Hippocampal formation (tissue), 2 donors: ENCODE measurements at places on chromosomes 2 and 18.
A peak's percentile ranks its signal among the peaks of the same experiment; 100 is the strongest.

- no peak for DNase-seq
Observed at GRCh38 chr2:8657423-8658062, 24.3 kb upstream of the ID2 start.

DNA sequence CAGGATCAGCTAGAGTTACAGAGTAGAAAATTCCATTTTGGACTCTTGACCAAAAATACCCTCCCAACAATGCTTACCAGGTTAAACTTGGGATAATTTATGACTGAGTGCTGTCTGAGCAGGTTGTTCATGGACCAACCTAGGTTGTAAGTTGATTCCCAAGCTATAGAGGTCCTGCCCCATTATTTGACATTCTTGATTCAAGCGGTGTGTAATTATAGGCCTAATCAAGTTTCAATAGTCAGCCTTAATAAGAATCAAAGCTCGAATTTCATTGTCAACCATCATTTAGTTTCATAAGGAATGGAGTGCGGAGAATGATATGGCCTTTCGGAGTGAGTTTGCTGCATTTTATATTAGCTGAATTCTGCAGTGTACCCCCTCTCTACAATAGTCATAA is 152.8 kb upstream of the FIGN start:
- DNase-seq = no peak

DNA sequence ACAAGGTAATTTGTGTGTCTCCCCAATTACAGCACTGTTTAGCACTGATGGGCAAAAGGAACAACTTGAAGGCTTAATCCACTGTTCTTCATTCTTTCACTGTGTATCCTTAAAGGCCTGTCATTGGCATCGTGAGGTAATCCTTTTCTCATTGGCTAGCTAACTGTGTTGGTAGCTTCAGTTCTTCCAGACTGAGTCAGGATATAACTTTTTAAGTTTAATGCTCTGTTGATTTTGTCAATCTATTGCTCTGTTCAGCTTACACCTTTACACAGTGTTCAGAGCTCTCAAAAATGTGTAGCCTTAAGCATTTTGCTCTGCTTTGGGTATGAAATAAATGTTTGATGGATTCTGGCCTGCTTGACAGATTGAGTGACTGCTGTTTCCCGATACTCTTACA is 148.2 kb downstream of the KIAA1328 start:
- no peak for DNase-seq

- no peak for DNase-seq
Observed at GRCh38 chr18:10113121-10114022, 199.6 kb downstream of the VAPA start.

GRCh38 chr2:176553685-176554100 is 284.5 kb downstream of the MTX2 start:
- DNase-seq = peak; percentile 38

DNA sequence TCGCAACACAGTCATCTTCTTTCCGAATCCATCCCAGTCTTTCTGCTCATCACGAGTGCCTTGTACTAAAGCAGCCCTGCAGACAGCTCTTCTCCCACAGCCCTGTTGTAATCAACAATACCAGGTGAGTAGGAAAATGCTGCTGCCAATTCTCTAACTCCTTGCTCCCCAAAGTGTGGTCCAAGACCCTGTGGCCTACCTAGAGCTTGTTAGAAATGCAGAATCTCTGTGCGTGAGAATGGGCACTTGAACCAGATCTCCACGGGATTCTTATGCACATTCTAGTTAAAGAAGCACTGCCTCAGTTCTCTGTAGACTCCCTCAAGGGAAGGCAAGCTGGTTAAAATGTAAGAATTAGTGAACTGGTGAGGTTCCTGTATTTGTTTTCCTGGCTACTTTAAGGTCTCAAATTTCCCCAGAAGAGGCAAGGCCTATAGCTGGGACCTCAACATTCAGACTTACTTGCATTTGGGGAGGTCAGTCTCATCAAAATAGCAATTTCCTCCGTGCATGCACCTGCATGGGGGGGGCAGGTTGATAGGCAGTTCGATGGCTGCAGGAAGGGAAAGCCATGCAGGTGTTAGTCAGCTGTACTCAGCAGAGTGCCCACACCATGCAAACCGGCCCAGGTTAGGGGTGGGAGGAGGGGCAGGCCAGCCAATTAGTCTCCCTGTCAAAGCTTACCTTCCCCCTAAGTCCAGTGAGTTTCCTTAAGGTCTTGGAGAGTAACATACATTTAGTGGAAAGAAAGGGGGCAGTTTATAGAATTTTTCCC is 70.8 kb downstream of the DHRS9 start:
- DNase-seq = no peak

DNA sequence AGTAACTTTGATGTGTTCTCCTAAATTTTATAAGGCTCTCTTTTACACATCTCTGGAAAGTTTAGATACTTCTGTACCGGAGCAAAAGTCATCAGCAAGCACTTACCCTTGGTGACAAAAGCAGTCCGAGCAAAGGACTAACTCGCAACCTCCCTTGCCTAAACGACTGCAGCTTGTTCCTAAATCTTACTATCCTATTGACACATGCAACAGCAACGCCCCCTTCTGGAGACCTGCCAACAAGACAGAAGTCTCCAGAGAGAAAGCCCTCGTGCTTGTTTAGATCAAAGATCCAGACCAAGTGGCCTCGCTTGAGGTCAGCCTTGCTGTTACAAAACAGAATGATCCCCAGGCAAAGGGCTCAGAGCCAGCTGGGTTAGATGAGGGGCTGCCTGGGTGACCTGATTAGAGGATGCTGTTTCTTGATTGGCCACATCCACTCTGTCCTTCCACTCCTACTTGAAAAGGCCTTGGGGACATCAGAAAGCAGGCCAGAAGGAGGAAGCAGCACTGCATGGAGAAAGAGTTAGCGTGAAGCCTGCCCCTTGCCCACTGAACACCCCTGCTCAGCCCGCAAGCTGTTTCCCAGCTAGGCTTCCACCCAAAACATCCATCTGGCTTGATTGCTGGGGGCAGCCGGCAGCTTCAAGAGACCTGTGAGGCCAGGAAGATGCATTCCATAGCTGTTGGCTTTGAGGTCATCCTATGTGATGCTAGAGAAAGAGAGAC is 94.3 kb downstream of the HNRNPLL start:
- DNase-seq = peak; percentile 22

- no peak for DNase-seq
Observed at GRCh38 chr2:100412881-100413321, 4.6 kb downstream of the CHST10 start.

DNA sequence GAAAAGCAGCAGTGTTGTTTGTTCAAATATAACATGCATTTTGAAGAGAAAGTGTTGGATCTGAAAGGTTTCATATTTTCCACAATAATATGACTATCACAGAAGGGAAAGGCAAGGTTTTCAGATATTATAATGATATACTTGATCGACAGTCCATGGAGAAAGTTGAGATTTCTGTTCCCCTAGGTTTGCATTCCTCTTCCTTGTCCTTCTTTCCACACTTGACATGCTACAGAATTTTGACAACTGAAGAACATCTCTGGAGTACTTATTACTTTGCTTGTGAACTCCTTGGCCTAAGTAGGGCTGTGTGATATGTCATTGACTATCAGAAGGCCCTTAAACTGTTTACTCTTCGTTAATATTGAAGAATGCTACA is 46.5 kb downstream of the TMEFF2 start:
- no peak for DNase-seq

DNA sequence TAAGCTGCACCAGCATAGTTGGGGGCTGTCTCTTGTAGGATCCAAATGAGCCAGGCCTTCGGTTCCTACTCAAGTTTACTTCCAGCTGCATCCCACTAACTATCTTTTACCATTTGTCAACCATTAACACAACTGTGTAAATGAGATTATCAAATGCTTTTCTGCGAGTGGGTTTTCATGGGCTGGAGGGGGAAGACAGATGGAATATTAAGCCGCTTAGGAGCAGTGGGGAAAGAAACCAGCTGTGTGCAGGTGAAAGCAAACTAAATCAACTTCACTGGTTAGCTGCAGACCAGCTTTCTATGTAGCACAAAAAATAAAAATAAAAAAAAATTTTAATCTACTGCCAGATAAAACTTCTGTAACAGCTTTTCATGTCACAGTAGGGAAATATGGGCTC is 307.3 kb upstream of the FBXO11 start:
- DNase-seq = no peak

DNA sequence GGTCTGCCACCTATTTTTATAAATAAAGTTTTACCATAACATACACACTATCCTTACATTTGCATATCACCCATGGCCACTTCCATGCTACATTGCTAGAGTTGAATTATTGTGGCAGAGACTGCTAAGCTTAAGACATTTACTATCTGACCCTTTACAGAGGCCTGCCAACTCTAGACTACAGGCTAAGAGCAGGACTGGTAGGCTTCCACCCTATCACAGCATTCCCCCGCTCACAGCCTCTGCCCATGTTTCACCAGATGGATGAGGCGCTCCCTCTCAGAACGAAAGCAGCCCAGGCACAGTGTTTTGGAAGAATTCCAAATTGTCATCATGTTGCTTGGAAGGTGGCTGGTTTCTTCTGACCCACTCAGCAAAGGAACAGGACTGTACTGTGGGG is 91.7 kb upstream of the SLC35G4 start:
- DNase-seq = no peak

DNA sequence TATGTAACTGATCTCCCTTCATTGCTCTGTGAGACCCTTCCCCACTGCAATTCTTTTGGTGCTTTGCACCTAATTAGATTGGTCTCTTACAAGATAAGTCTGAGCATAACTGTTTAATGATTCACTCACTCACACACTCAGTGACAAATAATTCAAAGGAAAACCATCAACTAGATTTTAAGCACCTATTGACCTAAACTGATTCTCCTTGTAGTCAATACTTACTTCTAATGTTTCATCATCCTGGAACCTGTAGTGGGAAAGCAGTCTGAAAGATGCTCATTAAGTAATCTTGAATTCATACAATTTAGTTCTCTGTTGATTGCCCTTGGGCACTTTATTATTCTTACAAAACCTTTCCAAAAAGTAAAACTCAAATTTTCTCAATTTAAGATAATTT is 74.3 kb upstream of the COL5A2 start:
- no peak for DNase-seq

DNA sequence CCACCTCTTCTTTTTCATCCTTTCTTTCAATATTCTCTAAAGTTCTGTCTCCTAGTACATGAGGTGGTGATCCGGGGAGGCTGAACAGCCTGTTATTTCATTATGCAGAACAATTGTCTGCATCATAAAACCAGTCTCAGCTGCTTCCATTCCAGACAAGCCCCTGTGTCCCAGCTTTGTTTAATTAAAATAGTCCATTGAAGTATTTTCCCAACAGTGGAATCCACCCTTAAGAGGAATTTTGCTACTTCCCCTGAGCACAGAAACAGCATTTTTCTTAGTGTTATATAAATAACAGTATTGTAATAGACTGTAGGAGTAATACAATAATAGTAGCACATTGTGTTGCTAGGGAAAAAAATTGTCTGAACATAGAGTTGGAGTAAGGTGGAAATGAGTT is 395.4 kb upstream of the TCF4 start:
- no peak for DNase-seq

DNA sequence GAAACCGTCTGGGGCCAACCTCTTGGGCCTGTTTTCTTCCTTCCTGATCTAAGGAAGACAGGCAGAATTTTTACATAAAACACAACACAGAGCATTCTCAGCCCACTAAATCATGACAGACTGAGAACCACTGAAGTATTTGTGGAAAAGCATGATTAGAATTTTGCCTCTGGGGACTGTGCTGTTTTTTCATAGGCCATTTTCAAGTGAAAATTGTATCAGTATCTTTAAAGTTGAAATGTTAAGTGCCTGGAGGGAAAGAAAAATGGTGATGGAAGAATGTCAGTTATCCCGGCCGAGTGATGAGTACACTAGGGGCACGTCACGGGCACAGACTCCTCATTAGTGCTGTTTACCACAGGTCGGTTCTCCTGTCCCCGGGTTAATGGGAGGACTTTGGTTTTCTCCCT is 36.9 kb downstream of the EHD3 start:
- DNase-seq = no peak

GRCh38 chr2:68272246-68272994 is 20.1 kb upstream of the PPP3R1 start:
- DNase-seq = no peak

DNA sequence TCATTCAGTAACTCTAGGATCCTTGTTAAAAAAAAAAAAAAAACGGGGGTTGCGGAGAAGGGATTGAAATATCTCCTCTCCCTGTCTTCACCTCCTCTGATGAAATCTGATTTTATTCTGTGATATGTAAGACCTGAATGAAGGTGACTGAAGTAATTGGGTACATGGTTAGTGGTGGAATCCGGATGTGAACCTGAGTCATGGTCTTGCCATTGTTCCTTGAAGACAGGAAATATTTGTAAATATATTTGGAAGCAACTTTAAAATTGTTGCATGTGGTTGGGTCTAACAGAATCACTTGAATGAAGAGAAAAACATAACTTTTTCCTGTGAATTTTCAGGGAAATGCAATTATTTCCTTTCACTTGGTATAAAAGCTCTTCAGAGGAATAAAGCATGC is 3.0 kb upstream of the IL1A start:
- no peak for DNase-seq

DNA sequence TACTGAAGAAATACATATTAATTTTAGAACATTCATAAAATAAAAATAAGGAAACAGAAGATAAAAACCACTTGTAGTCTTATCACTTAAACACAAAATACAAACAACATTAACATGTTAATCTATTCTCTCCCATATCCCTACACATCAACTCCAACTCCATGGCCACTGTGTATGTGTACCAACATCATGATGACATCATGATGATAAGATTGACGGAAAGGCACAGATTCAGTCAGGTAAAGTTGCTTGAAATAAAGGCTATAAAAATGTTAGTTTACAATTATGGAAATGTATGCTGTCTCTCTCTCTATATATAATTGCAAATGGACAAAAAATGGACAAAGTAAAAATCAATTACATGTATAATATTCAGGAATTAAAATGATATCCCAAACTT is 388.5 kb upstream of the UBE2E3 start:
- DNase-seq = no peak

- no peak for DNase-seq
Observed at GRCh38 chr2:20584045-20584398, 66.9 kb downstream of the HS1BP3 start.

GRCh38 chr2:157443090-157443489 is 799 bp downstream of the CYTIP start:
- DNase-seq = no peak

GRCh38 chr2:240023792-240024191 is 1.4 kb downstream of the NDUFA10 start:
- no peak for DNase-seq

- DNase-seq = no peak
Observed at GRCh38 chr2:61707984-61708852, 145.6 kb downstream of the FAM161A start.

DNA sequence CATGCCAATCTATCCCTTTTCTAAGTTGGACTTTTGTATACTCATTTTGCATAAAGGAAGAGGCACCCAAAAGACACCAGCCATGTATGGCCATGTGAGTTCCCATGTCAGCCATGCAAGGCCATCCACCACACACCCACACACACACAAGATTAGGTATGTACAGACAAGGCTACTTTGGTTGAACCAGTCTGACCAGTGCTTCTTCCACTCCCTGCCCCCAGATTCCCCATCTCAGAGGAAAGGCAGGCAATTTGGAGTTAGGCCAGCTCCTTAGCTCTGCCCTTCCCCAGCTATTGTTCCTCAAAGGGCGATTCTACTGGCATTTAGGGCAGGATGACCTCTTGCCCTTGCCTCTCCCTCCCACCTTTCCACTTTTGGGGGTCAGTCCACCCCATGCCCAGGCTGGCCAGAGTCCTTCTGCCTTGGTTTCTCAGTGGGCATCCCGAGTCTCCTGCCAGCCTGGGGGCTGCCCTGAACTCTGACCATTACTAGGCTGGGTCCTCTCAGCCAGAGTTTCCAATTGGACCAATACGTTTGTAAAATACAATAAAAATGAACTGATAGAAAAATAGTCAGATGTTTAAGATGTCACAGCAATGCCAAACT is 101.1 kb downstream of the ZBTB7C start:
- DNase-seq = no peak

GRCh38 chr18:43279015-43279744 is 1.9 kb upstream of the SYT4 start:
- DNase-seq = peak; percentile 81
